ENCODE measurements at places on chromosomes 12 and 14. TPM values are rescaled to one million over a fixed set of nuclear protein-coding genes. Genes with fewer than 3 reads are reported as not detected.
A peak's percentile ranks its signal among the peaks of the same experiment; 100 is the strongest.

DNA sequence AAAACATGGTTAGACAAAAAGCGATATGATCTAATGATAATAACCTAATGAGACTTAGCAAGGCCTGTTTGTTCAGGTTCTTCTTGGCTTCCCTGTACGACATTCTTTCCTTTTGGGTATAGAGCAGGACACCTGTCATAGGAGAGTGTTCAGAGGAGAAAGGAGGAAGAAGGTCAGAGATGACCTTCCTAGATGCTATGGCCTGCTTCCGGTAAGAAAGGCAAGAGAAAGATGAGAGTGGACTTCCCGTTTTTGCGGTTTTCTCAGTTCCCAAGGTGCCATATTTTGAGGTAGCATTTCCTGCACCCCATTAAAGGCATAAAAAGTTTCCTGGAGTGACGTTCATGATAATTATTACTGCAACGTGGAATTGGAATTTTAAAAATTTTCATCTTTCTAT is 8.7 kb downstream of the CLEC4E start:
- DNase-seq, result no peak

DNA sequence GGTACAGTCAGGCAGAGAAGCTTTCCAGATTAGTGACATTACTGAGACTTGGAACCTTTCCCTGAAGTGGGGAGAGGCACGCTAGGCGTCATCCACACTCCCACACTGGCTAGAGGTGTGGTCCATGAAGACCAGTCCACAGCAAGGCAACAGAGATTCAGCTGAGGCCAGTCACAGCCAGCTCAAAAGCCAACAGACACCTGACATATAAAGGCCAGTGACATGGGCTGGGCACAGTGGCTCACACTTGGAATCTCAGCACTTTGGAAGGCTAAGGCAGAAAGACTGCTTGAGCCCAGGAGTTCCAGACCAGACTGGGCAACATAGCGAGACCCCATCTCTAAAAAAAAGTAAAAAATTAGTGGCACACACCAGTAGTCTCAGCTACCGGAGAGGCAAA is 10.9 kb downstream of the HRK start:
- no peak for DNase-seq

GRCh38 chr12:114038962-114039361 is 72.8 kb upstream of the RBM19 start:
- DNase-seq, result no peak

GRCh38 chr14:51564460-51564859 is 87.2 kb upstream of the FRMD6 start:
- no peak for DNase-seq

DNA sequence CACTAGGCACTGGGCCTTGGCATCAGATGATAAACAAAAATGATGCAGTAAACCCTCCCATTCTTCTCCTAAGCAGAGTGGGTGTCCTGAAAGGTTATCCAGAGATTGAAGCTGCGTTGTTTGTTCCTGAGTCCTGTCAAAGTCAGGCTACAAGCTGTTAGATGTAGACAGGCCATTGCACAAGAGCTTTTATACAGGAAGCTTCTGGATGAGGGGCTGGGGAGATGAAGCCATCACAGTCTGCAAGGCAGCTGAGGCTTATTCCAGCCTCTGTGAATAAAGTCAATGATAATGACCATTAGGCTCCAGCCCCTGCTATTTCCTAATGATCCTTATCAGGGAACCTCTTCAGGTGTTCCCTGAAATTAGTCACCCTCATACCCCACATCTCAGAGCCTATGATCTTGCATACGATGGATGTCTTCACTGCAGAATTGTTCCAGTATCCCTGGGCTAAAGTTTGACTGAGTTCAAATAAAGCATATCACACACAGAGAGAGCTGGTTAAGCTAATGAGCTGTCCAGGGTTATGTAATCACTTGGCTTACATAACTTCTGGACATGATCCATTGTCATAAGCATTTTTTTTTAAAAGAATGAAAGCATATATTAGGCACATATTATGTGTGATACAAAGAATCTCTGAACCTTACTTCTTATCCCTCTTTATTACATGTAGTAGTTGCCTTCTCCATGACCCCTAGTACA is 337.1 kb upstream of the OR4E1 start:
- no peak for DNase-seq

- DNase-seq, result no peak
These were observed 74.7 kb downstream of the LLPH start for GRCh38 chr12:66055837-66056319.

GRCh38 chr12:51911788-51912711 is 4.7 kb downstream of the ACVRL1 start:
- no peak for DNase-seq

- DNase-seq, result no peak
These were observed 138.7 kb downstream of the ETV6 start for GRCh38 chr12:11787933-11788849.

DNA sequence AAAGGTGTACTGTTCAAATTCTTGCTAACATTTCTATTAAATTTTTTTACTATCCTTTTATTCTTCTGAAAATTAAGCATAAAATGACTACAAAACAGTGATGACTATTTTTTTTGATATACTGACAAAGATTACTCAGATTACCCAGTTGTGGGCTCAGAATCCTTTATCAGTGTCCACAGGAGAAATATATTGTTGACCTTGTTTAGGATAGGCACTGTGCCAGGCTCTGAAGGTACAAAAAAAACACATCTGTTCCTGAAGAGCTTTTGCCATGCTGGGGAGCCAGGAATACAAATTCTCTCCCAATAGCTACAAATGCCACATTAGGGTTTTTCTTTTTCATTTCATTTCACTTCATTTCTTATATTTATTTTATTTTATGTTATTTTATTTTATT is 26.9 kb upstream of the GCH1 start:
- DNase-seq, result no peak

DNA sequence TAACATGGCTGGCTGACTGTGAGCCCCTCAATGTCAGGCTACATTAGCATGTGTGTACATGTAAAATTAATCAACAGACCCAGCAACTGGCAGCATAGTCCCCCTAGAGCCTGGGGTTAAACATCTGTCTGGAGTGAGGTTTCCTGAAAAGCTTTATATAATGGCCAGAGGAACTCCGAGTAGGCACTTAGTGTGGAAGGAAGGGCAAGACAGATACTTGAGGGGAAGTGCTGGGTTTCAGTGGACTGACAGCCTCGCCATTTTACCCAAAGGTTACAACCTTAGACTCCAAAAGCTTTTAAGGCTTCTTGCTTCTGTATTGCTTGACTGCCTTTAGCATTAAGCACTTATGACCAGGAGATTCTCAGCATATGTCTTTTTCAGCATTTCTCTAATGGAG is 430.8 kb downstream of the FLRT2 start:
- no peak for DNase-seq

GRCh38 chr12:103301642-103302591 is 193.9 kb downstream of the C12orf42 start:
- peak; percentile 92 for DNase-seq

GRCh38 chr12:32084017-32084688 is 22.5 kb upstream of the BICD1 start:
- no peak for DNase-seq

GRCh38 chr12:108691998-108692808 is 39.1 kb downstream of the CORO1C start:
- no peak for DNase-seq

- no peak for DNase-seq
These were observed 178.8 kb upstream of the LHX5 start for GRCh38 chr12:113650476-113650875.

DNA sequence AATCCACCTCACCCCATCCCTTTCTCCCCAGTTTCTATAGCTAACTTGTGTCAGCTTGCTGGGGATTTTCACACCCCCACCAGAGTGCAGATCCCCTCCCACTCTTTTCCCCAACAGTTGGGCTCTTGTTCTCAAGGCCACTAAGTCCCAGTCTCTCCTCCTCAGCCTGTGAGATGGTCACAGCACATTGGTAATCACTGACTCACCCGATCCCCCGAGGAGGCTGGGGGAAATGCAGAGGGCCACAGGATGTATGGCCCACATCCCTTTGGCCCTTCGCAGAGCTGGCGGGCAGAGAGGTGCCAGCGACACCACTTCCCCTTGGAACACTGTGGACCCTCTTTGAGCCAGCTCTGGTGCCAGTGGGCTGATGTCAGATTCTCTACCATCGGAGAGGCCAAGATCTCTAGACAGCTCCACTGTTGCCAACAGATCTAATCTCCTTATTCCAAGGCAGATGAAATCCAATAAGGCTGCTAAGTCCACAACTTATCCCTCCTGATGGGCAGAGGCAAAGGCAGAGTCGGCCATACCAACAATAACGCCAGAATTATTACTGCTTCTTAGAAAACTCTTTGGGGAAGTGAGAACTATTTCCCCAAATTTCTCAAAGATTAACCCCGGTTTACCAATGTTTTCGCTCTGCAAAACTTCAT is 1.6 kb downstream of the FMNL3 start:
- DNase-seq, result peak; percentile 64

PKP2 gene
- 18.2 TPM for total RNA-seq

CD163 gene
- total RNA-seq, result 0.09 TPM

KRT84 gene
- total RNA-seq, result not detected

MANSC4 gene
- total RNA-seq, result not detected

PLCZ1 gene
- total RNA-seq, result not detected

KITLG gene
- 12.1 TPM for total RNA-seq

CRADD gene
- 7.6 TPM for total RNA-seq

BICDL1 gene
- total RNA-seq, result 13.8 TPM

PLA2G1B gene
- not detected for total RNA-seq

CLBA1 gene
- 2.4 TPM for total RNA-seq

DYRK4 gene
- total RNA-seq, result 15.5 TPM

RFLNA gene
- total RNA-seq, result 9.7 TPM

CLEC4C gene
- 0.26 TPM for total RNA-seq

Data from H9 (cell line).